ENCODE measurements at places on chromosomes 13 and 19. TPM values are rescaled to one million over a fixed set of nuclear protein-coding genes. Genes with fewer than 3 reads are reported as not detected.

FUT1 gene
- polyA plus RNA-seq: 7.7 TPM

C5AR2 gene
- 0.12 TPM for polyA plus RNA-seq

FAM216B gene
- polyA plus RNA-seq: not detected

CHST8 gene
- polyA plus RNA-seq: 3.6 TPM

MFSD12 gene
- 53.6 TPM for polyA plus RNA-seq

SYCN gene
- polyA plus RNA-seq: 1,825 TPM

SYDE1 gene
- 5.8 TPM for polyA plus RNA-seq

CGB8 gene
- not detected for polyA plus RNA-seq

SYNGR4 gene
- polyA plus RNA-seq: 16.4 TPM

NLRP9 gene
- 0.04 TPM for polyA plus RNA-seq

TNFSF9 gene
- not detected for polyA plus RNA-seq

IQCN gene
- polyA plus RNA-seq: 25.3 TPM

SPTBN4 gene
- polyA plus RNA-seq: 9.4 TPM

CLDN10 gene
- 258 TPM for polyA plus RNA-seq

OR10H5 gene
- polyA plus RNA-seq: 0.05 TPM

BORA gene
- polyA plus RNA-seq: 0.84 TPM

ACER1 gene
- not detected for polyA plus RNA-seq
